Natural killer cell treated with Interleukin-12 subunit alpha and Interleukin-12 subunit beta and Interleukin-15 and Interleukin-18, amount 100 ng/mL, for 72 hours (primary cell): ENCODE measurements at places on chromosomes 6 and 20. TPM values are rescaled to one million over a fixed set of nuclear protein-coding genes. Genes with fewer than 3 reads are reported as not detected.
A peak's percentile ranks its signal among the peaks of the same experiment; 100 is the strongest.

GRCh38 chr20:32967961-32968457 lies 36.2 kb downstream of the SUN5 start:
- DNase-seq = peak; percentile 42

DNA sequence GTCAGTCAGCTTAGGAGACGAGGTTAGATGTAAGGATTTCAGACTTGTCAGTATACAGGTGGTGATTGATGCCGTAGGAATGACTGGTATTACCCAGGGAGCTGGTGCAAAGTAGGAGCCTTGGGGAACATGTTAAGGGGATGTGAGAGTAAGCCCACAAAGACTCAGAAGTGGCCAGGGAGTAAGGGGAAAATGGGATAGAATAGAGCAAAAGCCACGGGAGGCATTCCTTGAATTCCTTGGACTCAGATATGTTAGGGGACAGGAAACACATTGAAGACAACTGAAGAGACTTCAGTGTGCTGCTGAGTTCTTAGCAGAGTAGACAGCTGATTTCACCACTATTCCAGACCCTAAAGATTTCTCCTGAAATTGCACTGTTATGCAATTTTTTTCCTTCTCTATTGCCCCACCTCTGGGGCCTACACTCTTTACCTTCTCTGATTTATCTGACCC lies 1.2 kb upstream of the ACAT2 start:
- no peak for DNase-seq

DNA sequence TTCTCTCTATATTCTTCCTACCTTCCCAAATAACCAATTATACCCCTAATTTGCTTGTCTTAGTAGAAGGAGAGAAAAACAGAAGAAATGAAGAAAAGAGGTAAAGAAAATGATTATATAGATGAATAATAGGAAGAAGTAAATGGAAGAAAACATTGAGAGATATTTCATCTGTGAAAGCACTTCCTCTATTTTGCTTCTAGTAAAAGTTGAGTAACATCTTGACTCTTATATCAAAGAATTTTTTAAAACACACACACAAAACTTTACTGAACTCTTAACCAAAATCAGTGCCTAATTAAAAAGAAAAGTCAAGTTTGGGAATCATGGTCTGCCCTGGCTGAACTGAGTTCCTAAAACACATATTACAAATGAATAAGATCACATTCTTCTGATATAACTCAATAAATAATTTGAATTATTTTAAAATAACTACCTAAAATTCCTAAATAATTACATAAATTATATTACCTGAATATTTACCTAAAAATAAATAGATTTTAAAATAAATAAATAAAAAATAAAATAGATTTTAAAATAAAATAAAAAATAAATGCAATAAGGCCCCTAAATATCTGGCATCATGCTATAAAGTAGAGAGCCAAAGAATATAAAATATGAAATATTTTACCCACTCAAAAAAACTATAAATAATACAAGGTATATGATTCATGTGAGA lies 8.8 kb downstream of the SLC17A2 start:
- DNase-seq = no peak

DNA sequence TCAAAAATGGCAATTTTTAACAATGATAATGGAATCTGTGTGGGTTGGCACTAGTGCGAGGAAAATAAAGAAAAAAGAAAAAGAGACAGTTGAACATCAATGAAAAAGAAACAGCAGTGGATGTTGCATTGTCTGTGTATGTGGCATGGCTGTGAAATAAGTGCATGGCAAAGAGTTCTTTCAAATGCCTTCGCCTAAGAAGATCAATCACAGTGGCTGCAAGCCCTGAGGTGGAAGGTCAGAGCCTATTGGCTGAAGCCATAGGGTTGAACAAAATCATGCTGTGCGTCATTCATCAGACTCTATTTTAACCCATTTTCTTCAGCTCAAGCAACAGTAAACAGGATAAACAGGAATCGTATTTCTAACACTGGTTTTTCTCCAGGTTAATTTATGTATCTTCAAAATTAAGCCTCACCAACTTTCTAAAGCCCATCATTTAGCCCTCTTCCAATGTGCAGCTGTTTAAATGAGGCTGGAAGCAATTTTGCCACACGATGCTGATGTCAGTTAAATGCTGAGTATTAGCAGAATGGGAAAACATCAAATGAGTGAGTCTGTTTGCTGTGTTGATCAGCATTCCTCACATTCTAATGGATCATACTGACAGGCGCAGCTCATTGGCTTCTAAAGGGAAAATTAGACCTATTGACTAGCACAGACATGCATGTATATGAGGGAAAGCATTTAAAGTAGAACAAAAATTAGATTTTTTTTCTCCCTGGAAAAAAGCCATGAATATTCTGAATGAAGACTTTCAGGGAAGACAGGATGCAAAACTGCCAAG lies 955.9 kb upstream of the EYS start:
- DNase-seq = no peak

DNA sequence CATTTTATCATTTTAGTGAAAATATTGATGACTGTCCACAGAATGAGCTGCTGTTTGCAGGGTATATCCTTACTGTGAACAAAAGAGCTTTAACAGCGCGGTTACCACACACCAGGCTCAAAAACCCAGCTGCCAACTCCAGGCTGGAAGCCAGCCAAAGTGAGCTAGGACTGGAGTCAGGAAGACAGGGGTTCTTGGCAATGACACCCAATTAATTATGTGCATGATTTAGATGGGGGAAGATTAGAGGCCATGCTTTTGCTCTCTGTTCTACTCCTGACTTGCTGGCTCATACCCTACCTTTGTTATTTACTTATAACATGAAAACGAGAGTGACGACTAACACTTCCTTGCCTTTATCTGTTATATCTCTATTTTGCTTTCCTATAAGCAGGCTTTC lies 128.9 kb upstream of the SHLD1 start:
- DNase-seq = no peak

- DNase-seq = no peak
Observed at GRCh38 chr6:151179321-151179720, 60.4 kb upstream of the AKAP12 start.

- no peak for DNase-seq
Observed at GRCh38 chr6:134177236-134177635, 124.8 kb upstream of the SLC2A12 start.

GRCh38 chr6:19219931-19220330 lies 617.2 kb upstream of the ID4 start:
- DNase-seq = no peak

GRCh38 chr6:12814015-12814414 lies 97.4 kb downstream of the PHACTR1 start:
- DNase-seq = no peak

DNA sequence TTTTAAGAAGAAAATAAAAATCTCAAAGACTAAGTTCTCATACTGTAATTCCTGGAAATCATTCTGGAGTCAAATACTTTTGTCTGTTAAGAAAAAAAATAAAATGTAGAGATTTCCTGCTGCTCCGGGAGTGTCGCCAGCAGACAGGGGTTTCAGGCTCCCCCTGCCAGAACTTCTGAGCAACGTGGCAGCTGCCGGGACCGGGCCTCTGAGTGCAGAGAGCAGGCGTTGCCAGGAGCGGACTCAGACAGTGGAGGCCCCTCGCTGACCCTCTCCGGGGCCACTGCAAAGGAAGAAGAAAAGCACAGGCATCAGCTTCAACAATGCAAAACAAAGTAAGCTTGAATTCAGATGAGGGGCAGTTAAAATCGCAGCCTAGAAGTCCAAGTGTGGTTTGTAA lies 95.5 kb downstream of the THBS2 start:
- no peak for DNase-seq

GRCh38 chr6:56756219-56756789 lies 113.6 kb upstream of the DST start:
- DNase-seq = no peak

XKR7 gene
- not detected for total RNA-seq

TRIM15 gene
- total RNA-seq = not detected

KCNB1 gene
- not detected for total RNA-seq

NT5E gene
- not detected for total RNA-seq

CALHM4 gene
- not detected for total RNA-seq

NRM gene
- total RNA-seq = 11.7 TPM

ISM1 gene
- not detected for total RNA-seq

HLA-DMB gene
- total RNA-seq = 17.8 TPM

DAAM2 gene
- total RNA-seq = not detected

LKAAEAR1 gene
- total RNA-seq = not detected
